ENCODE measurements at places on chromosomes 11 and 22.

DNA sequence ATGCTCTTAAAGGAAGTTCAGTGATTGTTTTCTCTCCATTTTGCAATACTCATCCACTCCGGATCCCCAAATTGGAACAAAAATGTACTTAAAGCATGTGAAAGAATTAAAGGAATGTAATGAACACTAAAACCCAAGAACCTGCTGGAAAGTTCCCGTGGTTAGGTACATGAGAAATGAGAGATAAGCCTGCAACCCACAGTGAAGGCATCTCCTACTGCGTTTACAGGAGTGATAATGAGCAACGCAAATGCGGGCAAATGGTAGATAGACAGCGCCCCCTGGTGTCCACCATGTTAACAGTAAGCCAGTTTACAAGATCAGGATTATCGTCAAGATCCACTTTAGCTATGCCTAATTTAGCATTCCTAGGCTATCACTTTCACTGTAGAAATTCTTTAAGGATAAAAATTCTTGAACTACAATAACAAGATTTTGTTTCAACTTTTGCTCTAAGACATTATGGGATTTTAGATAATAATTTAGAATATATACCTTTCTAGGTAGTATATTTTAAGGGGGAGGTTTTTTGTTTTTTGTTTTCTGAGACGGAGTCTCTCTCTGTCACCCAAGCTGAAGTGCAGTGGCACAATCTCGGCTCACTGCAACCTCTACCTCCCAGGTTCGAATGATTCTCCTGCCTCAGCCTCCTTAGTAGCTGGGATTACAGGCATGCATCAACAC is 29.9 kb downstream of the ALG9 start:
- peak; percentile 81 for DNase-seq

DNA sequence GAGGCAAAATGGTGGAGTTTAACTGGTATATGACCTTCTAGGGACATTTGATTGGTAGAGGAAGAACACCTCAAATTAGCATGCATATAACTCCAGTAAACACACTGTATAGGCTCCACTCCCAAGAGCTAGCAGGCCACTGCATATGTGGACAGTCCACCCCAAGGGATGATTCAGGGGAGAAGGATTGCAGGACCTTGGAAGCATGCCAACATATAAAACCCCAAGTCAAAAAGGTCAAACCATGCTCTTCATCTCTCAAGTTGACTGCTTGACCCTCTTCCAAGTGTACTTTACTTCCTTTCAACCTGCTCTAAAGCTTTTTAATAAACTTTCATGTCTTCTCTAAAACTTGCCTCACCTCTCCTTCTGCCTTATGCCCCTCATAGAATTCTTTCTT is 459.9 kb upstream of the CCDC179 start:
- DNase-seq: no peak

DNA sequence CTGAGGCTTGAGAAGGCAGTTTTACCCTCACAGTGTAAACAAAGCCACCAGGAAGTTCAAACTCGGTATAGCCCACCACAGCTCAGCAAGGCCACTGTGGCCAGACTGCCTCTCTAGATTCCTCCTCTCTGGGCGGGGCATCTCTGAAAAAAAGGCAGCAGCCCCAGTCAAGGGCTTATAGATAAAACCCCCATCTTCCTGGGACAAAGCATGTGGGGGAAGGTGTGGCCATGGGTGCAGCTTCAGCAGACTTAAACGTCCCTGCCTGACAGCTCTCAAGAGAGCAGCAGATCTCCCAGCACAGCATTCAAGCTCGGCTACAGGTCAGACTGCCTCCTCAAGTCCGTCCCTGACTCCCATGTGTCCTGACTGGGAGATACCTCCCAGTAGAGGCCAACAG is 69.7 kb downstream of the TTC28 start:
- no peak for DNase-seq

DNA sequence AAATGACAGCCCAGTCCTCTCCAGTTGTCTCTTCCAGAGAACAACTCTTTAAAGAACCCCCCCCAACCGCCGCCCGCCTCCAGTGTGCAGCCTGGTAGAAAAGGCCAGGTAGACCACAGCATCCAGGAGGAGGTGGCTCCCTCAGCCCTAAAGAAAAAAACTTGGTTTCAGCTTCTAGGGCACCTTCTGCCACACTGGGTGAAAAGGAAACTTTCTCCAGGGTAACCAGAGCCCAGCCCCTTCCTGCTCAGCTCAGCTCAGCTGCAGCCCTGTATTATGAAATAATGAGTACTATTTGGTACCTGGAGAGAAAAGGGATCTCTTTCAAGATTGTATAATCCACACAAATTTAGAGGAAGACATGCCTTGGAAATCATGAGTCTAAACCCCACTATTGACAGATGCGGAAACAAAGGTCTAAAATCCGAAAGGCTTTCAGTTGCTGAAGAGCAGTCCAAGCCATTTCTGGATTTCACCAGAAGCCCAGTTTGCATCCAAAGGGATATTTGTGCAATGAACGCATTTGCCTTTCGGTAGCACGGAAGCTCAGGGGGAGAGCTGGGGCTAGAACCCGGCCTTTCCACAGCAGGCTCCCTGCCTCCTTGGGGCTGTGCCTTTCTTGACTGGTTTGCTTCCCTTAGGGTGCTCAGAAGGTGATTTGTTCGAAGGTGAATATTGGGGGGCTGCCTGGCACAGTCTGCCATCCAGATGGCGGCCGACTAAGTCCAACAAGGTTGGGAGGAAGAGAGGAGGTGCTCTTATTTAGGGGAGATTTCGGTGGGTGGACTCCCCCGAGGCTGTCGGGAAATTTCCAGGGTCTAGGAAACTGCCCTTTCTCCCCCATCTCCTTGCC is 3.3 kb downstream of the FXYD6 start:
- DNase-seq: no peak

DNA sequence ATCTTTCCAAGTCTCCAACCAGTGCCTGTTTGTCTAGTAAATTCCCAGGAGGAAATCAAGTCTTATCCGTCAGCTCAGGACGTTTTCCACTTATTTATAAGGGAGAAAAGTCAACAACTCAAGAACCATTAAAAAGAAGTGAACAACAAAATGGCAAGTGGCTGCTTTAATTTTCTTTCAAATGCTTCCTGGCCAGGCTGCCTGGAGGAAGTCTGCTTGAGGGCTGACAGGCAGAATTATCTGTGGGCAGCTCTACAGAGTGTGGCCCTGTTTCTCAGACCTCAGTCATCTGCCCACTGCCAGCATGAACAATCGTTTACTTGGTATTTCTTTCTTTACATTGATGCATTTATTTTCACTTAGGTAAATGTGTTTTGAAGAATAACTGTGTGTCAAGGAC is 281.9 kb upstream of the ISX start:
- no peak for DNase-seq

DNA sequence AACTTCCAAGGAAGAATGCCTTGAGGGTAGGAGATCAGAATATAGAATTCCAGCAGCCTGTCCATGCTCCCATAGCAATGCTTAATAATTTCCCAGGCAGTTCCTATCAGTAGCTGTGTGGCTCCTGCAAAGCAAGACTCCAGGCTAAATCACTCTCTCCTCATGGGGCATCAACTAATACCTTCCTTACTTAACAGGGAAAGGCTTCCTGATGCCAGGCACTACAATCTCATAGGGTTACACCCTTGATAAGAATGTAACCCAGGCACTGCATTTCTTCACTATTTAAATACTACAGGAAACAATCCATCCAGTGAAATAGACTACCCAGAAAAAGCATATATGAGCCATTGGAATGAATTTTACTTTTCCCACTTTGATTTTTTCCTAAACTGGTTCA is 615.0 kb upstream of the ARHGAP42 start:
- DNase-seq: no peak

GRCh38 chr22:27424319-27424718 is 377.2 kb downstream of the MN1 start:
- DNase-seq: no peak

GRCh38 chr11:112831969-112832766 is 129.1 kb upstream of the NCAM1 start:
- no peak for DNase-seq

- DNase-seq: no peak
These were observed 44.0 kb downstream of the PISD start for GRCh38 chr22:31618057-31618456.

DNA sequence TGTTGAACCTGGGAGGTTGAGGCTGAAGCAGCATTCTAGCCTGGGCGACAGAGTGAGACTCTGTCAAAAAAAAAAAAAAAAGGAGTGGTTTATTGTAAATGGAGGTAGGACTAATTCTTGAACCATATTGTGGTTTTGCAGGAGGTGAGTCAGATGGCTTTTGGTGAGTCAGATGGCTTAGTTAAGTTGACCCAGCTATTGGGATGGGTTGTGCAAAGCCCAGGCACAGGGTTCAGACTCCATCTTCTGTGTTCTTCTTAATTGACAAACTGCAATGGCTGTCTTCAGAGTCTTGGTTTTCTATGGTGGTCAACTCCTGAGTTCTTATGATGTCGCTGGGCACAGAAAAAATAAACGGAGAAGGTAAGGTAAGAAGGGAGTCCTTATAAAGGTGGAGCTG is 182.7 kb downstream of the ADAMTS15 start:
- no peak for DNase-seq

- no peak for DNase-seq
These were observed 1.3 kb downstream of the PIK3C2A start for GRCh38 chr11:17206463-17206862.

GRCh38 chr22:17501679-17502285 is 61.5 kb upstream of the SLC25A18 start:
- DNase-seq: no peak

DNA sequence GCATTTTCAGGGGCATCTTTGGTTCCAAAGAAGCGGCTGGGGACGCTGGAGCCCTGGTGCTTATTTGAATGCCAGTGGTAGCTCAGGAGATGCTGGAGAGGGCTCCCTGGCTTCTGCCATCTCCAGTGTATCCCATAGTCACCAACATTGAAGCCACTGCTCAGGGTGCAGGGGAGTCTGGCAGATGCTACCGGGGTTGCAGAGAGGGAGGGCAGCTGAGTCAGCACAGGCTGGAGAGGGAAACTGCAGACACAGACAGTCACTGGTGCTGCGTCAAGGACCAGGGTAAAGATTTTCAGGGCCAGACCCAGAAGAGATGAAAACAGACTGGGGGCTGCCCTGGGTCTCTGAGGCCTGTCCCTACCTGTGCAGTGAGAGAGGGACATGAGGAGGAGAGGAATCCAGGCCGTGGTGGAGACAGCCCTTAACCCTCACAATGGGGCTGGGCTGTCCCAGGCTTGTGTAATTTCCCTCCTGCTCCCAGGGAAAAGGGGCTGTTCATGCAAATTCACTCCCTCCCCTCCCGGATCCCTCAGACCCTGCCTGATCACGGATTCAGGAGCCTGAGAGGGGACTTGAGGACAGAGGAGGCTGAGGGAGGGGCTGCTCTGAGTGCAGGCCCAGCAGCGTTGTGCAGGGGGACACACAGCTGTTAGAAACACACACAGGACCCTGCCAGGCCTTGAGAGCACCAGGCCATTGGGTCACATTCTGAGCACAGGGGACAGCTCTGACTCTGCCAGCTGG is 126.9 kb upstream of the GRK3 start:
- DNase-seq: no peak

GRCh38 chr22:49694462-49695260 is 133.0 kb downstream of the BRD1 start:
- DNase-seq: no peak

GRCh38 chr22:31586137-31586920 is 75.7 kb downstream of the PISD start:
- DNase-seq: no peak

- no peak for DNase-seq
These were observed 87.4 kb upstream of the LRRC55 start for GRCh38 chr11:57094181-57094935.

DNA sequence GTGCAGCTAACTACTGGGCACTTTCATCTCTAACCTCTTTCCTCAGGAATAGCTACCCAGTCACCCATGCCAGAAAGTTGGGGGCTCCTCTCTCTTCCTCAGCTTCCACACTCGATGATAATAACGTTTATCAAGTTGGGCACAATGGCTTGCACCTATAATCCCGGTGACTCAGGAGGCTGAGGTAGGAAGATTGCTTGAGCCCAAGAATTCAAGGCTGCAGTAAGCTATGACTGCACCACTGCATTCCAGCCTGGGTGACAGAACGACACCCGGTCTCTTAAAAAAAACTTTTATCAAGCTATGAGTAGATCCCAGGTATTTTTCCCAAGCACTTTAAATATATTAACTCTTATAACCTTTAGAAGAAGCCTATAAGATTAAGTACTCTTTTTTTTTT is 2.0 kb downstream of the SF3A1 start:
- no peak for DNase-seq
